ENCODE measurements at places on chromosomes 12 and 14.

DNA sequence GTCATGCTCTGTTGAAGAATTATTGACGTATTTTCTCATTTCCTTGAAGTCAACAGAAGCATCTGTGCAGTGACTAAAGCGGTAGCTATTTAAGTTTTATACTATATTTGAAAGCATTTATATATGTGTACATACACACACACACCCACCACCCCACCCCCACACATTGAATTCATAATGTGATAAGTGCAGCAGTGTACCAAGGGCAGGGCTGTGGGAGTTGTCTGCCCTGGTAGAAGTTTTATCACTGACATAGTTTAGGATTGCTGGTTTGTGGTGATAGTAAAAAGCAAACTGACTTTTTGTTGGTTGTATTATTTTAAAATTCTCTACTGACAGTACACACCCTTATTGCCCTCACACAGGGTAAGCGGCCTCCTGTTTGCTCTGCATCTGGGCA, 39.1 kb downstream of the GAS2L3 start:
- no peak for DNase-seq

DNA sequence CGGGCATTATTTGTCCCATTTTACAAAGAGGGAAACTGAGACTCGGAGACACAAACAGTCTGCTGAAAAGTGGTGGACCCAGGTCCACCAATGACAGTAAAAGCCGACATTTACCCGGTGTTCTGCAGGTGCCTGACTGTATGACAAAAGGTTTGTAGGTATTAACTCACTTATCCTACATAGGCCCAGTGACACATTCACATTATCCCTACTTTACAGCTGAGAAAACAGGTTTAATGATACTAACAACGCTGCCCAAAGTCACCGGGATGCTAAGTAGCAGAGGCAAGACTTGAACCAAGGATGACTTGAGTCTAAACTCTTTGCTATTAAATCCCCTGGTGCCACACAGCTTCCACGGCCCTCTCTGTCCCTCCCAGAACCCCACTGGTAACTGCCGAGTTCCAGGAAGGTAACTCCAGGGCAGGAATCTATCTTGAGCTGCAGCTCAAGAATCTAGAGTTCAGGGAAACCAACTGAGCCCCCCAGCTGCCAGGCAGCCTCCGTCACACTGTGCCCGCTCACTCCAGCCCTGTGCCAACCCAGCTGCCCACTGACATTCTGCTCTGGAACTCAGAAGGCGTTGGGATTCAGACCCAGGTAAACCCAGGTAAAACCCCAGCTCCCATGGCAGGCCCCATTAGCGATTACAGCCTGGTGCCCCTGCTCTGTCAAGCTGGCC, 33.7 kb downstream of the SYNE3 start:
- peak; percentile 23 for DNase-seq

DNA sequence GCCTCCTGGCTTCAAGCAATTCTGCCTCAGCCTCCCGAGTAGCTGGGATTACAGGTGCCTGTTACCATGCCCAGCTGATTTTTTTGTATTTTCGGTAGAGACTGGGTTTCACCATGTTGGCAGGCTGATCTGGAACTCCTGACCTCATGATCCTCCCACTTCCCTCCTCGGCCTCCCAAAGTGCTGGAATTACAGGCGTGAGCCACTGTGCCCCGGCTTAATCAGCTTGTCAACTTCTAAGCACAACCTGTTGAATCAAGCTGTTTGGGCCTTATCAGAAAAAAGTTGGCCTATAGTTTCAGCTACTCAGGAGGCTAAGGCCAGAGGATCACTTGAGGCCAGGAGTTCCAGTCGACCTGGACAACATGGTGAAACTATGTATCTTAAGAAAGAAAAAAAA, 7.9 kb downstream of the MARK3 start:
- DNase-seq: no peak

GRCh38 chr14:22226381-22226780, 362.6 kb downstream of the DAD1 start:
- DNase-seq: peak; percentile 30

GRCh38 chr14:74207943-74208342, 31.3 kb upstream of the VSX2 start:
- no peak for DNase-seq

- DNase-seq: no peak
Measured at GRCh38 chr12:31558521-31558920, 32.4 kb downstream of the DENND5B start.

Data from RWPE1 (cell line).